Activated CD8-positive, alpha-beta memory T cell treated with anti-CD3 and anti-CD28 coated beads, Interleukin-2, amount 50 U/mL, for 4 hours (primary cell): ENCODE measurements at places on chromosomes 1 and 21.

DNA sequence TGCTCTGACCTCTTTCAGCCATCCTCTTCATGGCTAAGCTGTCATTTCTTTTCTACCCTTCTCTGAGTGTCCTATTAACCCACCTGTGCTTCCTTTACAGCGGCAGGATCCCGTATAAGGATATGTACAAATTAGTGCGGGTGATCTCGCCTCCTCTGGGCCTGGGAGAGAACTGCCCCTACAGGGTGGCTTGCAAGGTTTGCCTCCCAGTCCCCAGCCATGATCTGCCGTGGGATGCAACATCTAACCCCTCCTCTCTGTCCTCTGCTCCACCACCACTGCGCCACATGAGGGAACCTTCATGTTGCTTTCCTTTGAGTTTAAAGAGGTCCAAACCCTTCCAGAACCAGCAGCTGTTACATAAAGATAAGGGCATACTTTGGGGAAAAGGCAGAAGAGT lies 282.2 kb downstream of the ZNF648 start:
- no peak for DNase-seq

DNA sequence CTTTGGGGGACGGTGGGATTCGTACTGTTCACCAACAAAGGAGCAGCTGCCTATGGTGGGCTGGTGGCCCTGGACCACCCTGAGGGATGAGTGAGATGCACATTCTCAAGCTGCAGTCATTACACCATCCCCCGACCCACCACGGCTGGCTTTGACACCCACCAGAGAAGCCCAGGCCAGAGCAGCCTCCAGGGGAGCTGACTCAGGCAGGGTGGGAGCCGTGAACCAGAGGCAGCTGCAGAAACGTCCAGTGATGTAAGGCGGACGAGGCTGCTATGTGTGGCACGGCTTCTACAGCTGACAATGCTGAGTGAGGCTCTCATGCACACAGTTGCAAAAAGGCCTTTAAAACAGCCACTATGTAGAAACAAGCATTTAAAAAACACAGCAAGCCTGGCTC lies 40.1 kb downstream of the CHAF1B start:
- no peak for DNase-seq

- no peak for DNase-seq
These were observed 107.0 kb upstream of the HMCN1 start for GRCh38 chr1:185627171-185627570.

- no peak for DNase-seq
These were observed 92.8 kb downstream of the PRKAB2 start for GRCh38 chr1:147079400-147080005.

GRCh38 chr1:6011161-6011945 lies 19.1 kb upstream of the NPHP4 start:
- DNase-seq, result no peak

- DNase-seq, result no peak
These were observed 273.6 kb downstream of the RRAGC start for GRCh38 chr1:38585971-38586370.

- DNase-seq, result no peak
These were observed 5.6 kb downstream of the NCDN start for GRCh38 chr1:35563166-35563565.

DNA sequence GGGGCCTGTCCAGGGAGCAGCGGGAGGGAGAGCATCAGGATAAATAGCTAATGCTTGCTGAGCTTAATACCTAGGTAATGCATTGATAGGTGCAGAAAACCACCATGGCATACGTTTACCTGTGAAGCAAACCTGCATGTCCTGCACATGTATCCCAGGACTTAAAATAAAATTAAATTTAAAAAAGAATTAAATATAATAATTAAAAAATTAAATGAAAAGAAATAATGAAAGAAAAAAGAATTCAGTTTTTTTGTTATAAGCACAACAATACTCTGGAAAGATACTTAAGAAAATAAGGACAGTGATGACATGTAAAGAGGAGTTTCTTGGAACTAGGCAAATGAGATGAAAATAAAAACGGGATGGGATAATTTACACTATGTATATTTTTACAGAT lies 386.2 kb downstream of the LRRIQ3 start:
- DNase-seq, result no peak

- DNase-seq, result no peak
These were observed 403.6 kb downstream of the PTPRU start for GRCh38 chr1:29639741-29640427.

DNA sequence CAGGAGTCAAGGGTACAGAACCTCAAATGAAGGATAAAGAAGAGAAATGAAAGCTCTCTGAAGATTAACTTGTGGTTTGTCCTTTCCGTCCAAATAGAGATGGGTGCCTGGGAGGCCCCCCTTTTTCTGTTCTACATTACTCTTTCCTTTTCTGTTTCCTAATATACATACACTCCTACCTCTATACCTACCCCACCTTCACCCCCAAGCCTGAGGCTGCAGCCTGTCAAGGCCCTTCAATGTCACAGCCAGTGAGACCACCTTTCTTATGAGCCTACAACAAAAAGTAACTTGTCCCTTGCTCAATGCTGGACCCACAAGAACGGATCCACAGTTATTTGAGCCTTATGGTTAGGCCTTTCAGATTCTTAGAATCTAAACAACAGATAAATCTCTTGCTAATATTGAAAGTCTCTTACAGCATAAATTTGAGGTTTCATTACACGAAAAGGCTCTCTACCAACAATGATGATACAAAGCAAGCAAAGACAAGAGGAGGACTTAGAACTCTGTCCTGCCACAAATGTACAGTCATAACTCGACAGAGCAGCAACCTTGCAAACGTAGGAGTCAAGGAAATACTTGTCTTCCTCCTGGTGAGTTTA lies 4.1 kb upstream of the TRAF3IP3 start:
- DNase-seq, result no peak

GRCh38 chr21:46057710-46058241 lies 40.1 kb upstream of the COL6A2 start:
- DNase-seq, result no peak

DNA sequence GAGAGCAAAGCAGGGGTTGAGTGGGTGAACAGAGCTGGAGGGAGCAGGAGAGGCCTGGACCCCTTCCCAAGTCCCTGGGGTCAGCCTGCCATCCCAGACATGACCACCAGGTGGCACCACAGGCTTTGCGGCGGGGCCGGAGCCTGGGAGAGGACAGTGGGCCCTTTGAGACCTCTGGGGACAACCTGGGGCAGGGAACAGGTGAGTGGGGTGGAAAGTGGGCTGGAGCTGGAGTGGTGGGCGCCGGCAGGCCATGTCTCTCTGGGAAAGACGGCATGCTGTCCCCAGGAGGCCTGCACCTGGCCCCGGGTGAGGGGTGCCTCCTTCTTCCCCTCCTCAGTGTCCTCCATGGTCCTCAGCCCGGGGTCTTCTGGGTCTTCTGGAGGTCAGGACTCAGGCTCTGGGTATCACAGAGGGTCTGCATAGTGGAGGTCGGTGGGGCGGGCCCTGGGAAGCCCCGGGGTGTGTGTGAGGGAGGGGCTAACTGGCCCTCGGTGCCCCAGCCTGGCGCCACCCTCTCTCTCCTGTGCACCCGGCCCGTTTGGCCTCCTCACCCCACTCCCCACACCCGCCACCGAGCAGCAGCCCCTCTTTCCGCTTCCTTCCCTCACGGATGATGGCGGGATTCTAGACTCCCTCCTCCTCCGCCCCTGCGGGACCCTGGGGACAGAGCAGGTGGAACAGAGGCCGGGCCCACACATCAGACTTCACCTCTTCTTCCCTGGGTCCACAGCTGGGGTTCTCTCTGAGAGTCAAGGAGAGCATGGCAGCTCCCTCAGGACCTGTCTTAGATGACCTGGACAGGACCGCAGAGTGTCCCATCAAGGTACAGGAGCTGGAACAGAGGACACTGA lies 28.5 kb upstream of the PKP1 start:
- DNase-seq, result peak; percentile 66

DNA sequence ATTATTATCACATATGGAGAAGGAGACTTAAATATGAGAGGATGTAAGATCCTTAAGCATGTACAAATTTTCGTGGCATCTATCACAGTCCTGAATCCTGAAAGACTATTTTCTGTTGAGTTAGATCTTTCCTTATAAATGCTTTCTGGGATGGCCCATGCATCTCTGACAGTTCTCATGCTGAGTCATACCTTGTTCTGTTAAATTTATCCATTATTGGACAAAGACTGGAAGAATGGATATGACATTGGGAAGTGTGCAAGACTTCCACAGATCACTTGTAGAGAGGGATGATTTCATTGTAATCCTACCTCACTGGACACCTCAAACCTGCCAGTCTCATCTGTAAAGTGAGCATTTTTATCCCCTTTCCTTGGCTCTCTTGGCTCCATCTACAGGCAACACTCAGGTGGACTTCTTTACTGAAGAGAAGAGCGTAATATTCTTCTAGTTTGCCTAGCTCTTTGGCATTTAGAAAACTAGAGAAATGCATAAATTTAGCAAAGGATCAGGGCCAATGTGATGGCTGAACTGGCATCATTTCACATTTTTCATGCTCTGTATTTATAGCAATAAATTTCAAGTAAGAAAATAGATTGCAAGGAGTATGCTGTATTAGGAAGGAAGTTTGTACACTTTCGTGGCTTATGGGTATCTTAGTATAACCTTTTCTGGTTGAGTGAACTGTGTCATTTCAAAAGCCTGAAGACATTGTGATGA lies 128.2 kb downstream of the NFIA start:
- DNase-seq, result no peak

DNA sequence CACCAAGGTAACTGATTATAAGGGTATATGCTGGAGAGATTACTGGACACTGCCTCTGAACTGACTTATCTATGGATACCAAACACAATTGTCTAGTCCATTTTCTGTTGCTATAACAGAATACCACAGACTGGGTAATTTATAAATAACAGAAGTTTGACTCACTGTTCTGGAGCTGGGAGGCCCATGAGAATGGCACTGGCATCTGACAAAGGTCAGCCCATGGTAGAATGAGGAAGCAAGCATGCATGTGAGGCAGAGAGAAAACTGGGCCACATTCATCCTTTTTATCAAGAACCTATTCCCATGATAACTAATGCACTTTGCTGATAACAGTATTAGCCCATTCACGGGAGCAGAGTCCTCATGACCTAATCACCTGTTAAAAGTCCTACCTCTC lies 37.4 kb downstream of the FCER1A start:
- DNase-seq, result no peak

DNA sequence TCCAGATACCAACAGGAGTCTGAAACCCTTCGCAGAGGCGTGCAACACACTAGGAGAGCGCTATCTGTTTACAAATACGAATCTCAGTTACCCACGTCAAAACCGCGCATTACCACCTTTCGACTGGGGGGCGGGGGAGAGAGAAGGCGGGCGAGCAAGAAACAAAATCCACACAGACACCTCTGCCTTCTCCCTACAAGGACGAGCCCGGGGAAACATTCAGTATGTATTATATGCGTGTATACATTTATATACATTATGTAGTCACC lies 722 bp downstream of the TUT4 start:
- DNase-seq, result peak; percentile 68

GRCh38 chr21:44003307-44003966 lies 8.7 kb upstream of the TRAPPC10 start:
- DNase-seq, result no peak

- no peak for DNase-seq
These were observed 373.8 kb downstream of the HHAT start for GRCh38 chr1:210702506-210702905.

DNA sequence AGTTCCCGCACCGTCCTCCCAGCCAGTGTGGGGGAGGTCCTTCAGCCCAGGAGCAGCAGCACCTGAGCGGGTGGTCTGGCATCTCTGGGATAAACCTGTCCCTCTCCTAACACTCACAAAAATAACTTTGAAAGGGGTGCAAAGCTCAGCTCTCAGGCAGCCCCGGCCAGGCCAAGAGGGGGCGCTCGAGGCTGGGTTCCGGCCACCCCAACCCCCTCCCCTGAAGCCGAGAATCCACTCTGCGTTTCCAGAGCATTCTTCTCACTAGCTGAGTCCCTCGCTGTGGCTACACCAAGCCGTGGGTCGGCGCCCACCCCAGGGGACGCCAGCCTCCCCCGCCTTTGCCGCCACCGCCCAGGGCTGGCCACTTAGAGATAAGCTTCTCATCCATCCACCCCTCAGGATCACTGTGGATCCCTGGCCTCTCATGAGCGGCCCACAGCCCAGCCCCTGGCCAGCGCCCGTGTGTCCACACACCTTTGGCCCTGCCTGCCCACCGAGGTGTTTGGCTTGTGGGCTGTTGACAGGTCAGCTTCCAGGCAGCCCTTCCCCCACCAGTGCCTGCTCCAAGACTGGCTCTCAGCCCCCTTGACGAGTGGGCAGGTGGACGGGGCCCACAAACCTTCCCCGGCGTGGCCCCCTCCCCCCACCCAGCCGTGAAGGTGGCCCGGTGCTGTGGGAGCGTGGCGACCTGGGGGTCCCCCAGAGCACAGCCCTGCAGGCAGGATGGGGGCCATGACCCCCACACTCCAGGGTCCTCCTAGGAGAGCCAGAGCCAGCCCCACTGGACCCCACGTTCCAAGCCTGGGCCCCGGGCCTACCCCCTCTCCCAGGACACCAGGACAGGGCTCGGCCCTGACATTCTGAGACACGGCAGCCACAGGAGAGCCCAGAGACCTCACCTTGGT lies 1.9 kb downstream of the FTCD start:
- peak; percentile 13 for DNase-seq

DNA sequence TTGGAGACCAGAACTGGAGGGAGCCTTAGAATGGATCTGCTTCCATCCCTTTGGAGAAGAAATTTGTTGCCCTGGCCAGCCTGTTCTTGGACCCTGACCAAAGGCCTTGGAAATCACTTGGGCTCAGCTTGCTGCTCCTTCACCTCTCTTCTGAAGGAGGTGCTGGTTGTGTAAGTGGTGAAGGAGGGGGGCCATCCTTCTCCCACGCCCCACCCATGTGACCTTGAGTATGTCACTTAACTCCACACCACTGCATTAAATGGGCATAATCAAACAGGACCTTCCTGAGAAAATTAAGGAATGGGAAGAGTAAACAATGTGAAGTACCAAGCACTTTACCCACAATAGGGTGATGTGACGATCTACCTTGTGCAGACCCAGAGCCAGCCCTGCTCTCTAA lies 68.3 kb upstream of the GJB5 start:
- no peak for DNase-seq

DNA sequence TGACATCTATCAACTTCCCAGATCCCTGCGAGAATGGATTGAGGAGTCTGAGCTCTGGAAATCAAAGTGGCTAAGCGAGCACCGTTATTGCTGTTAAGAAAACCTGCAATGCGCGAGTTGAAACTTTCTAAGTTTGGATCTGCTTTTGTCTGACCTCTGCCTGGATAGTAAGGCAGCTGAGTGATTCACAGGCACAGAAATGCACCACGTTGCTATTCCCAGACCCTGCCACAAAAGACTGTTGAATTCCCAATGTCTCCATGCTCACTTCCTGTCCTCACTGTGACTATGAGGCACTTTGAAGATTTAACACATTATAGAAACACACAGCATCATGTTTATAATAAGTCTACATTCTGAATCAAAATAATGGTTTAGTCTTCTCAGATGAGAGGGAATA lies 27.1 kb upstream of the CNIH3 start:
- no peak for DNase-seq
